Activated CD4-positive, alpha-beta T cell treated with anti-CD3 and anti-CD28 coated beads for 48 hours (primary cell): ENCODE measurements at places on chromosomes 1 and 21.

GRCh38 chr1:209895709-209896108 is 42.3 kb upstream of the SYT14 start:
- peak; percentile 45 for DNase-seq

DNA sequence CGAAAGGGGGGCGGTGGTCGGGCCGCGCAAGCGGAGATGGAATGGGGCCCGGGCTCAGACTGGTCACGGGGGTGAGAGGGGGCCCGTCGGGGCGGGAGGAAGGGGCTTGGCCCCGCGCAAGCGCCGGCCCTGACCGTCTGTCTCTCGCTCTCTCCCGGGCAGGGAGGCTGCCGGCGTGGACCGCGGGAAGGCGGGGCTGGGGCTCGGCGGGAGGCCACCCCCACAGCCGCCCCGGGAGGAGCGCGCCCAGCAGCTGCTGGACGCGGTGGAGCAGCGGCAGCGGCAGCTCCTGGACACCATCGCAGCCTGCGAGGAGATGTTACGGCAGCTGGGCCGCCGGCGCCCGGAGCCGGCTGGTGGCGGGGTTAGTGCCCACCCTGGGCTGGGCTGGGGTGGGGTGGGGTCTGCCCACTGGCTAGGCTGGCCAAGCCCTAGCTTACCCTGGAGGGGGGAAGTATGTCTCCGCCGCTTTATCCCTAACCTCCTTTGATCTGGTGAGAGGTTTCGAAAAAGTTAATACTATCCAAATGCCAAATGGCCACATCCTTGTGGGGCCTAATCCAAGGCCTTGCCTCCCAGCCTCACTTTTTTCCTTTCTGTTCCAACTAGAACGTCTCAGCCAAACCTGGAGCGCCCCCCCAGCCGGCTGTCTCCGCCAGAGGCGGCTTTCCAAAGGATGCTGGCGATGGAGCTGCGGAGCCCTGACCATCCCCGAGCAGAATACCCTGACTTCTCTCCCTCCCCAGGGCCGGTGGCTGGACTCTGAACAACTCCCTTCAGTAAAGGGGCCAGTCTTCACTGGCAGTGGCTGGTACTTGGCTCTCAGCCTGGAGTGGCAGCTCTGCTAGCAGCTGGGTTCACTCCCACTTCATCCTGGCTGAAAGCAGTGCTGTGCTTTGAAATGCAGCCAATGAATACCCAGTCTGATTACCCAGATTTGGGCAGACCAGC is 636 bp upstream of the YRDC start:
- peak; percentile 56 for DNase-seq

DNA sequence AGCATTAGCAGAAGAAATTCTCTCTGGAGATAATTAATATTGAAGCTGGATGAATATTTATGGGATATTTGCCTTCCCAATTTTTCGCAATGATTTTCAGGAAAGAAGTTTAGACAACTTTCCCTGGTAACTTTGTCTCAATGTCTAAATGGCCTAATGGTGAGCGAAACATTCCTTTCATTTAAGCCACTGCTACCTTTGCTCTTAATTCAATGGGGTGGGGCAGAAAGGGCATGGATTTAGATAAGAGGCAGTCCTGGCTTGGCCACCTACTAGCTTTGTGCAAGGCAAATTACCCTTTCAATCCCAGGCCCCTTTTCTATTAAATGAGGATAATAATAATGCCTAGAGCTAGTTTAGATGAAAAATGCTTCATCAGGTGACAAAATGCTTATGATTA is 27.1 kb upstream of the LYST start:
- no peak for DNase-seq

- peak; percentile 73 for DNase-seq
These were observed 41.3 kb upstream of the EIF4G3 start for GRCh38 chr1:21217812-21218596.

GRCh38 chr1:150720703-150721102 is at the start of gene HORMAD1:
HORMAD1 (minus strand) TSS chr1:150720895; CDS start chr1:150719505, 1,390 bp downstream.
- DNase-seq, result no peak

- no peak for DNase-seq
These were observed 5.5 kb upstream of the MMP23B start for GRCh38 chr1:1626207-1627141.

- no peak for DNase-seq
These were observed 655 bp upstream of the KIRREL1 start for GRCh38 chr1:157992833-157993146.

DNA sequence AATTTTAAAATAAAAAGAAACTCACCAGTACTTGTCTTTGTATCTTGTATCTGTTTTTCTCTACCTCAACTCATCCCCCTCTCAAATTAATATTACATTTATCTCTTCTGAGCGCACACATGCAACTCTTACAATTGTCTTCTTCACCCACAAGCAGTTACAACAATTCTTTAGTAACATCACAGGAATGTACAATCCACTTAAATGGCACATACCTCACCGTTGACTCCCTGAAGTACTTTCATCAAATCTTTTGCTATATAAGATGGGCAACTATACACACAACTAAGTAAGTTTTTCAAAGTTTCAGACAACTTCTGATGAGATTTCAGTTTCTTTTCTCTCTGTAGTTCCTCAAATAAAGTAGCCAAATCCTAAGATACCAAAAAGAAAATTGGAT is 28.3 kb downstream of the HEATR1 start:
- no peak for DNase-seq

- DNase-seq, result no peak
These were observed 27.1 kb downstream of the GPBP1L1 start for GRCh38 chr1:45659222-45659621.

- DNase-seq, result no peak
These were observed 378.7 kb downstream of the LMO4 start for GRCh38 chr1:87707411-87707810.

GRCh38 chr1:21531241-21531640 is 22.0 kb downstream of the ALPL start:
- DNase-seq, result no peak

DNA sequence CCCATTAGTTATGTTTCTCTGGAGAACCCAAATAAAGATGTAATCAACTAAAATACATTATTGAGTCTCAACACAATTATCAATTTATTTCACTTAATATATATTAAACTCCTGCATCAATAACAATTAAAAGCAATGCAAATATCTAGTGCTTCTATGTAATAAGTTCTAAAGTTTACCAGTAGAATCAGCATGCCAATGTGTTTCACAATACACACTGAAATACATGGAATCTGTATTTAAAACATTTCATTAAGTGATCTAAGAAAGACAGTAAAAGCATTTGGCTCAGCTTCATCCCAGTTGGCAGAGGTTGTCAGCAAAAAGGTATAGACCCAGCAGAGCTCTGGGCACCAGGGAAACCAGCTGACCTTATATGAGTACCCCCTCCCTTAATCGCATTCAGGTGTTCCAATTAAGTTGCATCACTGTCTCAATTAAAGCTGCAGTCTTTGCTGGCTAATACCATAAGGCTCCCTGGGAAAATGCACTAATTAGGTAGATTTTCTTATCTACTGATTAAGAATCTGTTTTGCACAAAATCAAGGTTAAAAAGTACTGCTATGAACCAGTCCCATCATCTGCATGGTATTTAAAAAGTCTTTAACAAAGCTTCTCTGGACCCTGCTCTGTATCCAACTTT is 63.1 kb downstream of the NIBAN1 start:
- DNase-seq, result no peak

- DNase-seq, result no peak
These were observed 1.8 kb downstream of the ATP2B4 start for GRCh38 chr1:203628201-203629015.

DNA sequence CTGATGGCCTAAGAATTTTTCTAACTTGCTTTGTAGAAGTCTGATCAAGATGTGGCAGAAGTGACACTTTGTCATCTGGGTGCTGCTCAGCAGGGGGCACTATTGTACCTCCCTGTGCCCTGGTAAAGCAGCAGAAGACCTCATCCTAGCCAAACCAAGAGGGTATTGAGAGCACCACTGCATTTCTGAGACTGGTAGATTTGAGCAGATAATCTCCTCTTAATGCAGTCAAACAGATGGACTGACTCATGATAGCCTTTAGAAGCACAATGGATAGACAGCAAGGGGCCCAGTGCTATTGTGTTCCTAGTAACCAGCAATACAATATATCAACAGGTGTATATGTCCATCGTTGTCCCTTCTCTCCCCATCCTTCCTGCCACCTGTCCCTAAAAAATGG is 5.7 kb downstream of the TPM3 start:
- peak; percentile 84 for DNase-seq

DNA sequence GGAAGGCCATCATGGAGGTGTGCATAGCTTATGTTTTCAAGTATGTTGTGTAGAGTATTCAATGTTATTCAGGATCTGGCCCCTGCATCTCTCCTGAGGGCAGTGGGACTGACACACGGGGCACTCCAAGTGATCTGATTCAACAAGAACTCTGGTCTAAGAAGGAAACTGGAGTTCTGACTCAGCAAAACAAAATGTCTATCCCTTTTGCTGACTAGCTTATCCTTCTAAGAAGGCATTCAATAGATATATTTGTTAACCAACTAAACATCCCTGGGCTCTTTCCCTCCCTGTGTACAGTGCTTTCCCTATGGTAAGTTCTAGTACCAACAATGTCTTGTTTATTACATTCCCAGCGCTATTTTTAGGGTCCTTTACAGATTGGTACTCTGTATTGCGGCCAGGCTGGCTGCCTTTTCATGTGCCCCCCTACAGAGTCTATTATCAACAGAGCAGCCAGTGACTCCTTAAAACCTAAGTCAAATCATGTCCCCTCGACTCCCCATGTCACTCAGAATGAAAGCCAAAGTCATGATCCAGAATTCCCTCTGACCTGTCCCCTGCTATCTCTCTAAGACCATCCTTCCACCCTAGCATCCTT is 304.9 kb downstream of the KCNH1 start:
- DNase-seq, result no peak

GRCh38 chr1:216457356-216457755 is 34.1 kb upstream of the USH2A start:
- DNase-seq, result no peak

DNA sequence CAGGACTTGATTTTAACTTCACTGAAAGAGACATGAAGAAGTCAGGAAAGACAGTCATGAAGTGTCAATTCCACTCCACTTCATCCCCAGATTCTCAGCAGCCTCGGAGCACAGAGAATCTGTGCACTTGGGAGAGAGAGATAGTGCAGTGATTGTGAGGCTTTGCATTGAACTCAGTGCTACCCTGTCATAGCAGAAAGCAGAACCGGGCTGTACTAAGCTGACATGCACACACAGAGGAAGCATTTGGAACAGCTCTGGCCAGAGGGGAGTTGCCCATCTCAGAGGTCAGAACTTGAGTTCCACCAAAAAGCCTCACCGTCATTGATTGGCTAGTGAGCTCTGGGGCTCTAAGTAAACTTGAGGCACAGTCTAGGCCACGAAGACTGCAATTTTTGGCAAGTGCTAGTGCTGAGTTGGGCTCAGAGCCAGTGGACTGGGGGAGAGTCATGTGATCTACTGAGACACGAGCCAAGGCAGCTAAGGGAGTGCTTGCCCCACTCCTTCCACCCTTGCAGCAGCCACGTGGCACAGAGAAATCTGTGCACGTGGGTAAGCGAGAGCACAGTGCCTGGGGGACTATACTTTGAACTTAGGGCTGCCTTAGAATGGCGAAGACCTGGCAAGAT is 810.2 kb upstream of the ADAMTS5 start:
- no peak for DNase-seq

DNA sequence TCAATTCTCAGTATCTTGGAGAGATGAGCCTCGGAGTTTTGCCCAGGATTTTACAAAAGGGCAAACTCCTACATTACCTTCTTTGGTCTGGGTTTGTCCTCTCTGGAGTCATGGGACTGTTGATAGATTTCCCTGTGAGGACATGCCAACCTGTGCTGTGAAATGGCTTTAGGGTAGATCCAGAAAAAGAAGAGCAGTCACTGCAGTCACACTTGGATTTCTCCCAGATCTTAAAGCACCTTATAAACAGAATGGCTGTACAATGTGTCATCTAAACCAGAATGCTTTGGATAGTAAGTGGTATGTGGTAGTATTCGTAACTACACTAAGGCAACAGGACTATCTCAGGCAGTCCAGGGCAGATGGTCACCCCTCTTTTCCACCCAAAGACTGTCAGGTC is 1.9 kb upstream of the CSRP1 start:
- no peak for DNase-seq

GRCh38 chr1:175124861-175125260 is 57.2 kb downstream of the TNN start:
- no peak for DNase-seq

DNA sequence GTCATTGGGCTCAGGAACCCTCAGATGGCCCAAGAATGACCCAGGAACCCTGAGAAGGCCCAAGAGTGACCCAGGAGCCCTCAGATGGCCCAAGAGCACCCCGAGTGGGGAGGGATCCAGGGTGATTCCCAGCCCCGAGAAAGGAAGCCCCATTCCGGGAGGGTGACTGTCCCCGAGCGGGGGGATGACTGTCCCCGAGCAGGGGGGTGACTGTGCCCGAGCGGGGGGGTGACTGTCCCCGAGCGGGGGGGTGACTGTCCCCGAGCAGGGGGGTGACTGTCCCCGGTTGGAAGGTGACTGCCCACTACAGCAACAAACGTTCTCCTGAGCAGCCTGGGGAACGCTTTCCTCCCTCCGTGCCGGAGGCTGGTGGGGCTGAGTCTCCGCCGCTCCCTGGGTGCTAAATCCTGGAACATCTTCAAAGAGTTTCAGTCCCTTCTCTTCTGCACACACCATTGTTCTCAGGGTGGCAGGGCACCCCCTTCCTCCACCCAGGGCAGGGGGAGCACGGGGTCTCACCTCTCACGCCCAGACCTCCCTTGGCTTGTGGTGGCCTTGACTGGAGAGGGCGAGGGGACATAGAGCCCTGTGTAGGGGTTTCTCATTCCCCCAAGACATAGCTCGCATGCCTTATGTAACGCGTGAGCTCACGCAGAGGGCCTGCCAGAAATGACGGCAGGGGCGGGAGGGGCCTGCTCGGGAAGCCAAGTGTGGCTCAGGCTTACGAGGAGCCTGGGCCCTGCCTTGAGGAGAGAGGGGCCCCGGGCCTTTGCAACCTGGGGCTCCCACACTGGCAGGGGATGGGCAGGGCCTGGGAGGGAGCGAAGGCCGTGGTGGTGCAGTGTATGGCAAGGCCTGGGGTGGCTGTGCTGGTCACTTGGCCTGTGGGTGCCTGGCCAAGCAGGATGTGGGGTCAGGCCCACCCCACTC is 14.3 kb upstream of the SKI start:
- no peak for DNase-seq

- no peak for DNase-seq
These were observed 25.6 kb downstream of the TOMM20 start for GRCh38 chr1:235102993-235103411.

DNA sequence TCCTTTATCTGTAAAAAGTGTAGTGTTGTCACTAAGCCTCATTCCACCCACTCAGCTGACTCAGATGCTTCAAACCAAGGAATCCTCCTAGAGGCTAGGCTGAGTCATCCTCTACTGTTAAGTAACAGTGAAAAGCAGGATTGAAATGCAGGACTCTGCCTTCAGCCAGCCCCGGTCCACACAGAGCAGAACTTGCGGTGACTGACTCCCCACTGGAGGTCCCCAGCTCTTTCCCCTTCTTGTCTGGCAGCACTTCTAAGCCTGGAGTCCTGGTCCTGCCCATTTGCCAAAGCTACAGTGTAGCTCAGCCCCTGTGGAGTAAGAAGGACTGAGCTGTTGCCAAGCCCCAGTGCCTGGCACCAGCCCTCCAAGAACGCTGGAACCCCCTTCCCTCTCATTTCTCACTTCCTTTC is 1.7 kb downstream of the RAB7B start:
- peak; percentile 63 for DNase-seq
